ENCODE measurements at places on chromosomes 5 and 9.
A peak's percentile ranks its signal among the peaks of the same experiment; 100 is the strongest.

- peaks cover 36% of the 10 kb centered on the region for H3K4me1 ChIP-seq
- no peaks in the 10 kb centered on the region for H3K27me3 ChIP-seq
- H3K4me3 ChIP-seq = no peak overlapping the region
- no peaks in the 10 kb centered on the region for H3K36me3 ChIP-seq
Observed at GRCh38 chr9:91197232-91198181, 164.2 kb downstream of the AUH start.

DNA sequence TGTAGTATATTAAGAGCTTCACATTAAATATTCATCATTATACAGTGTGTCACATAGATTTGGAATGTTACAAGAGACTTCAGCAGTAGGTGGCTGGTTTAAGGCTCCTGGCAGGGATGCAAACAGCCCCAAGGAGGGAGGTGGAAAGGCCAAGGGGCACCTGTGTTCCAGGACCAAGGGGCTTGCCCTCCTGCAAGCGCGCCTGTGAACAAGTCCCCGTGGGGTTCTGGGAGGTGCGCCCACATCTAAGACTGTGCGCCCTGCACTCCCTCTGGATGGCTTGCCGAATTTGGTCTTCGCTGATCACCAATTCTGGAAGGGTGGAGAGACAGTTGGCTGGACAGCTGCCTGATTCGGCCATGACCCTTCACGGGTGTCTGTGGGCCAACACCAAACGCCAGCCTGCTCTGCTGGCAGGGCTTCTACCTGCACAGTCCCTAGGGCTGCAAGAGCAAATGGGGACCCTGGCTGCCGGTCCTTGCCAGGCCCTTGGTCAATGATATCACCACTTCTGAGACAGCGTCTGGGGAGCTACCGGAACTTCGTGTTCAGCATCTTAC, 12.1 kb upstream of the SLC25A51 start:
- no peak for DNase-seq
- peaks cover 37% of the 10 kb centered on the region for H3K4me1 ChIP-seq
- peaks cover 8% of the 10 kb centered on the region for H3K36me3 ChIP-seq
- H3K27ac ChIP-seq = peak overlapping the region; percentile 68
- no peak overlapping the region for H3K4me3 ChIP-seq

DNA sequence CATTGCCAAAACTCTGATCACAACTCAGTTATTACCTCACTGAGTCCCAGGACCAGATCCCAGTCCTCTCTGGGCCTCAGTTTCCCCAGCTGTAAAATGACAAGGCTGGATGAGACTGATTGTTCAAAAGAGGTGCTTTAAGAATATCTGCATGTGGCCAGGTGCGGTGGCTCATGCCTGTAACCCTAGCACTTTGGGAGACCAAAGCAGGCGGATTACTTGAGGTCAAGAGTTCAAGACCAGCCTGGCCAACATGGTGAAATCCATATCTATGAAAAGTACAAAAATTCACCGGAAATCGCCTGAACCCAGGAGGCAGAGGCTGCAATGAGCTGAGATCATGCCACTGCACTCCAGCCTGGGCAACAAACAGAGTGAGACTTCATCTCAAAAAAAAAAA, 8.3 kb downstream of the ATOX1 start:
- no peaks in the 10 kb centered on the region for H3K27me3 ChIP-seq
- peaks cover 13% of the 10 kb centered on the region for H3K36me3 ChIP-seq
- peaks cover 21% of the 10 kb centered on the region for H3K4me1 ChIP-seq

DNA sequence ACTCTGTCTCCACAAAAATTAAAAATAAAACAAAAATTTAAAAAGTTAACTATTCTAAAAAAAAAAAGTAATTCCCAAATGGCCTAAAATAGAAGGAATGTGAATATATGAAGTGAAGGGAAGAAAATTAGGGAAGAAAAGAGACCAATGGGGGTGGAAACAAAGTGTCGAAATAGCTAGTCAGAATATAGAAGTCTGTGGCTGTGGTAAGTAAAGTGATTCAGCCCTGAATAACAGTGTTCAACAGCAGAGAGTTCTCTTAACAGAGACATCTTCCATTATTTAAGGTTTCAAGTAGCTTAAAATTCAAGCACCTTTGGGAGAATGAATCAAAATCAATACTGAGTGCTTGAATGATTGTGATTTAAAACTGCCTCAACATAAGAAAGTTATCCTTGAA, 51.7 kb downstream of the LPAR1 start:
- no peak for DNase-seq
- no peak overlapping the region for H3K4me3 ChIP-seq
- H3K36me3 ChIP-seq = no peaks in the 10 kb centered on the region
- no peak overlapping the region for H3K27ac ChIP-seq

- DNase-seq = no peak
- no peaks in the 10 kb centered on the region for H3K36me3 ChIP-seq
- H3K4me3 ChIP-seq = no peak overlapping the region
- no peaks in the 10 kb centered on the region for H3K4me1 ChIP-seq
- no peak overlapping the region for H3K27ac ChIP-seq
Observed at GRCh38 chr9:95341293-95341962, 23.9 kb upstream of the FANCC start.

- no peaks in the 10 kb centered on the region for H3K4me1 ChIP-seq
- H3K27me3 ChIP-seq = no peaks in the 10 kb centered on the region
- H3K4me3 ChIP-seq = no peak overlapping the region
- H3K27ac ChIP-seq = no peak overlapping the region
- H3K36me3 ChIP-seq = no peaks in the 10 kb centered on the region
- no peak for DNase-seq
Observed at GRCh38 chr9:34490360-34490759, 31.8 kb downstream of the DNAI1 start.

- no peaks in the 10 kb centered on the region for H3K27me3 ChIP-seq
- peaks cover 8% of the 10 kb centered on the region for H3K4me1 ChIP-seq
- H3K27ac ChIP-seq = no peak overlapping the region
Observed at GRCh38 chr9:126125992-126126409, 200.6 kb upstream of the MVB12B start.

DNA sequence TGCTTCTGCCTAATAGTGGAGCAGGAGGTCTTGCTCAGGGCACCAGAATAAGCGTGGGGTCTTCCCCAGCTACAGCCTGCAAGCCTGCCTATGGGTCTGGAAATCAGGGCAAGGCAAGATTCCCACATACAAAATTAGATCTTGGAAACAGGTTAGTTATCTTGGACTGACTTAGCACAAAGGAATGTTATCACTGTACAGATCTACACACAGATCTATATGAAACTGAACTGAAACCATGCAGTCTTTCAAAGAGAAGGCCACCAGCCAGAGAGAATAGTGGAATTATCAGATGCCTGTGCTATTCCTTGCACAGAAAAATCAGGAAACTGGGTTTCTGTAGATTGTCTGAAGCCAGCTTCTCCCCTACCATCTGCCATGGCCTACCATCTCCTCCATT, 585.7 kb downstream of the ACTL7B start:
- no peaks in the 10 kb centered on the region for H3K36me3 ChIP-seq
- no peaks in the 10 kb centered on the region for H3K27me3 ChIP-seq
- no peak overlapping the region for H3K27ac ChIP-seq
- peaks cover 15% of the 10 kb centered on the region for H3K4me1 ChIP-seq

DNA sequence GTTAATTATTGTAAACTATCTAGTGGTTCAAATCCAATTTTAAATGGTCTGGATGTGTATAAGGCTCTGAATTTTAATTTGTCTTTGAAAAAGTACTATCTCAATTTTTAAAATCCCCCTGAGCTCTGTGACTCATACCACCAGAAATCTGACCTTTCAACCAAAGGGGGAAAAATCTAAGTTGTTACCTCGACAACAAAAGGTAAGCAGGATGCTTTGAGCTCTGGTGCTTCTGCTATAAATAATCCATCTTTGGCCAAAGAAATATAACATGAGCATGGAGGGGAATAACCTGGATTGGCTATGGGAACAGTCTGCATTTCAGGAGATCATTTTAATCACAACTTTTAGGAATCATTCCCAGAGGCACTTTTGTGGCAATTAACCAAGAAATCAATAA, 76.3 kb upstream of the PCSK1 start:
- no peak overlapping the region for H3K4me3 ChIP-seq
- no peaks in the 10 kb centered on the region for H3K27me3 ChIP-seq
- H3K27ac ChIP-seq = no peak overlapping the region
- no peaks in the 10 kb centered on the region for H3K36me3 ChIP-seq
- no peaks in the 10 kb centered on the region for H3K4me1 ChIP-seq

DNA sequence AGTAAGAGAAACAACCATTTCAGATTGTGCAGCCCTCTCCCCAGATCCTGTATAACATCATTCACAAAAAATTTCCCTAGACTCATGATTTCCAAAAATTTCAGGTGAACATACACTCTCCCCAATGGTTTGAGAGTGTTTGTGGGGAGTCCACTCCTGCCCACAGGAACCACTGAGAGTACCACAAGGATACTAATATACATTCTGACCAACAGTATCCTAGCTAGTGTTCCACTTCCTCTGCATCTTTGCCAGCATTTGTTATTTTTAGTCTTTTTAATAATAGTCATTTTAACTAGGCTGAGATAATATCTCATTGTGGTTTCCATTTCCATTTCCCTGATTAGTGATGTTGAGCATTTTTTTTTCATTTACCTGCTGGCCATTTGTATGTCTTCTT, 155.4 kb downstream of the DTWD2 start:
- H3K36me3 ChIP-seq = no peaks in the 10 kb centered on the region
- no peaks in the 10 kb centered on the region for H3K27me3 ChIP-seq
- no peak overlapping the region for H3K27ac ChIP-seq

DNA sequence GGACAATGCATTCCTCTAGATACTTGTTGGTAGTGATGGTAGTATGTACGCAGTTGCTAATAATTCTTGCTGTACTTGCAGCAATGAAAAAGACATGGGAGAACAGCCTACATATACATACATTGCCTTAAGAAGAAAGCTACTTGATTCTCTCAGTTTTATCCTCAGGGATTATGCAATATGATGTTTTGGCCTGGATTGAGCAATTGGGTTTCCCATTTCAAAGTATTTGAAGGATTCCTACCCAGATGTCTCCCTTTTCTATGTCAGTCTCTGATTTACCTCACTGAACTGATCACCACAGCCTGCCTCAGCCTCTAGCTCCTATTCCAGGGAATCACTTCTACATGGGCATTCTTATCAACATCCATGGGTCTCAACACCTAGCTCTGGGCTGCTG, 210.1 kb upstream of the CDH10 start:
- H3K36me3 ChIP-seq = no peaks in the 10 kb centered on the region
- no peak overlapping the region for H3K4me3 ChIP-seq
- H3K27ac ChIP-seq = no peak overlapping the region
- DNase-seq = no peak
- no peaks in the 10 kb centered on the region for H3K4me1 ChIP-seq

DNA sequence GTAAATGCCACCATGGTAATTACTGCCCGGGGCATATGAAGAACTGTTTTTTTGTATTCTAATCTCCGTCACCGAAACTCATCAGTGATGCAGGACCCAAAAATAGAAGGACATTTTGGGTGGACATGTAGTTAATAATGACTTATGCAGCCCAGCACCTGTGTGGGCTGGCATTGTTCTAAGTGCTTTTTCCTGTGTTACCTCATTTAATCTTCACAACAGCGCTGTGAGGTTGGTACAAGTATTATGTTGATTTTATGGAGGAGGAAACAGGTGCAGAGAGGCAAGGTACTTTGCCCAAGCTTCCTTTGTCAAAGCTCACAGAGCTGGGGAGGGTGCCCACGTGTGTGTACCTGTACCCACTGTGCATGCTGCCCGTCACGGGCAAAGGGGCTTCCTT, 58.4 kb downstream of the DAPK1 start:
- H3K4me1 ChIP-seq = peaks cover 25% of the 10 kb centered on the region
- no peak for DNase-seq
- H3K27me3 ChIP-seq = no peaks in the 10 kb centered on the region
- H3K4me3 ChIP-seq = no peak overlapping the region

DNA sequence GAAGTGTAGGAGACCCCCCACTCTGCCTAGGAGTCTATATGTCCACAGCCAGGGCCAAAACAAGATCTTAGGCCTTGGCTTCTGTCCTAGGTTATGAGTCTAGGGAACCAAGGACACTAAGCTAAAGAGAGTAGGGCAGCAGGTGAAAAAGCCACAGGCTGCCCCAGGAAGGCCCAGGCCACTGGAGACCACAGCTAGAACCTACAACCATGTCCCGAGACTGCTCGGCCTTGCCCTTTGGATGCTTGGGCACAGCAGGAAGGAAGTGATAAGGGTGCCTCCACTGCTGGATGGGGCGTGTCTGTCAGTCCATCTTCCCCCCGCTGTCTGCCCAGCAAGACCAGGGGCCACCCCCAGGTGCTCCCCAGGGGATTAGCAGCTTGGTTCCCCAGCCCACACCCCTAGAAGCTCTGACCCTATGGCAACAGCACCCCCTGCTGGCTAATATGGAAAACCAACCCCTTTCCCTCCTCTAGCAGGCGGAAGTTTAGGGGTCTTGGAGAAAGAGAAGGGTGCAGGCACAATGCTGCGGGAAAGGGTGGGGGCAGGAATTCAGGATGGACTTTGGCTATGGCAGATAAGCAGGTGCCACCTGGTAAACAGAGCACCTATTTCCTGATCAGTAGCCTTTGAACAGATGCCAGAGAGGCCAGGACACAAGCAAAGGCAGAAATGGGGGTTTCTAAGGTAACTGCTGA, 10.5 kb upstream of the IRF1 start:
- H3K36me3 ChIP-seq = no peaks in the 10 kb centered on the region
- H3K27ac ChIP-seq = peak overlapping the region; percentile 98
- H3K4me3 ChIP-seq = no peak overlapping the region
- H3K27me3 ChIP-seq = no peaks in the 10 kb centered on the region
- H3K4me1 ChIP-seq = peaks cover 59% of the 10 kb centered on the region
- peak; percentile 66 for DNase-seq

DNA sequence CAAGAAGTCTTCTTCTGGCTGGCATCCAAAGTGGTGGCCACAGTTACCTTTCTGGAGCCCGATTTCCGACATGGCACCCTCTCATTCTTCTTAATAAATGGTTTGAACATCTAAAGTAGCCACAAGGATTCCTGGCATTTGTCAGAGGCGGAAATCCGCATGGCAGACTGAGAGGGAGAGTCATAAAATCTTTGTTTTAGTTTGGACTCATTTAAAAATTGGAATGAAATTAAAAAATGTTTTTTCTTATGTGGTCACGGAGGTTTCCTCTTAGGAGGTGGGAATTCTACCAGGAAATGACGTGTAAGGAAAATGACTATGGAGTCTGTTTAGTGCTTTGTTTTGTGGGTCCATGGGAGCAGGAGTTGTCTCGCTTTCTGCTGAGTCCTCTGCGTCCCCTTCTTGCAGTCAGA, 133.0 kb upstream of the PTCH1 start:
- H3K4me3 ChIP-seq = no peak overlapping the region
- no peaks in the 10 kb centered on the region for H3K4me1 ChIP-seq
- DNase-seq = no peak
- no peak overlapping the region for H3K27ac ChIP-seq
- H3K36me3 ChIP-seq = no peaks in the 10 kb centered on the region
- no peaks in the 10 kb centered on the region for H3K27me3 ChIP-seq

- no peaks in the 10 kb centered on the region for H3K36me3 ChIP-seq
- peaks cover 25% of the 10 kb centered on the region for H3K4me1 ChIP-seq
- no peak overlapping the region for H3K4me3 ChIP-seq
Observed at GRCh38 chr9:112771359-112772214, 21.0 kb downstream of the SNX30 start.

DNA sequence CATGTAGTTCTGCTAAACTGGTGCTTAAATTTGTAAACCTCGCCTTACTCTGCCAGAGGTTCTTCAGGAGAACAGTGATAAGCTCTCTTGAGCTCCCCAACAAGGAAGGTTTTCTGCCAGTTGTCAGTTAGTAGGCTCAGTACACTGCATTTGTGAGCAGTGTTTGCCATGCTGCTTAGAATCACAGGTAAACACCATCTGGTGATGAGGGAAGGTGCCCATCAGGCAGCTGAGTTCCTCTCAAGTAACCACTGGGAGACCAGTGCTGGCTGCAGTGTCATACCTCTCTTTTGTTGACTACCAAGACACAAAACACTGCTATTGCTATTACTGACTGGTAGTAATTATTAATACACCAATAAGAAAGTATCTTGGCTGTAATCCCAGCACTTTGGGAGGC, 186.2 kb upstream of the OTULINL start:
- H3K4me3 ChIP-seq = no peak overlapping the region
- H3K27ac ChIP-seq = no peak overlapping the region
- DNase-seq = no peak
- peaks cover 15% of the 10 kb centered on the region for H3K36me3 ChIP-seq
- no peaks in the 10 kb centered on the region for H3K27me3 ChIP-seq

Data from upper lobe of left lung (tissue), 6 donors.